ENCODE measurements at places on chromosomes 16 and 17.
A peak's percentile ranks its signal among the peaks of the same experiment; 100 is the strongest.

DNA sequence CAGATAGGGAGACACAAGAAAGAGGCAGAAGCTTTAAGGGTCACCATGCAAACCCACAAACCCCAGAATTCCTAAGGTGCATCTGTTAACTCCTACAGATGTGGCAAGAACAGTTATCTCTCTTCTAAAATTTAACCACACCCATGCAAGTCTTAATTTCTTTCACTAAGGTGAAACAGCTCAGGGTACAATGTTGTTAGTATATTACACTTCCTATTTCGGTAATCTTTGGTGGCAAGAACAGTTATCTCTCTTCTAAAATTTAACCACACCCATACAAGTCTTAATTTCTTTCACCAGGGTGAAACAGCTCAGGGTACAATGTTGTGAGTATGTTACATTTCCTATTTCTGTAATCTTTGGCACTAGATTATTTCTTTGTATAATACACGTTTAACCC lies 6.6 kb downstream of the CCL23 start:
- H3K27ac ChIP-seq: no peak overlapping the region
- no peaks in the 10 kb centered on the region for H3K36me3 ChIP-seq
- no peaks in the 10 kb centered on the region for H3K27me3 ChIP-seq
- no peak for DNase-seq
- no peaks in the 10 kb centered on the region for H3K4me1 ChIP-seq

- no peaks in the 10 kb centered on the region for H3K4me1 ChIP-seq
- no peak overlapping the region for H3K27ac ChIP-seq
- H3K27me3 ChIP-seq: peaks cover 38% of the 10 kb centered on the region
Observed at GRCh38 chr16:77435272-77435820, 512 bp upstream of the ADAMTS18 start.

DNA sequence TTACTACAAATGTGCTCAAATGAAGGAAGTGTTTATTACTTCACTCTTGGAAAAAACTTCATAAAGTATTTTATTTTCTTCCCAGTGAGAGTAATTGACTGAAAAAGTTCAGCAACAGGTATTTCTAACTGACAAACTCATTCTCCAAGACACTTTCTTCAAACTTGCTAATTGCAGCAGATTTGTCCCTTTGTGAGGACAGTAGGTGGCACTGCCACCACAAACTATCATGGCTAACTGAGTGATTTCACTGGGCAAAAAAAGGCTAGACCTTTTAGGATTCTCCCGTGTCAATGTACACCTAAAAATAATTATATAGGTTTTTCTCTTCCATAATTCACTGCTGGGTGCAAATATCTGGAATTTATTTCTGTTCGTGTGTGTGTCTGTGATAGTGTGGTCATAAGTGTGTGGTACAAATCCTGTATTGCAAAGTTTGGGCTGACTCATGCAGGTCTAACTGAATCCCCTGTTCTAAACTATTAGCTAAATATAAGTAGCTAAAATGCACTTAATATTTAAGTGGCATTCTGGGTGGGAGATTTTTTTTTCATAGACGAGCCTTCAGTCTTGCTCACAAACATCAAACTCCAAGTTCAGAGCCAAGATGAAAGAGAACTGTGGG lies 3.9 kb downstream of the HS3ST3A1 start:
- H3K36me3 ChIP-seq: no peaks in the 10 kb centered on the region
- peak; percentile 56 for DNase-seq
- no peak overlapping the region for H3K27ac ChIP-seq
- H3K4me3 ChIP-seq: no peak overlapping the region

GRCh38 chr17:79907217-79907715 lies 68.0 kb upstream of the CBX4 start:
- no peaks in the 10 kb centered on the region for H3K4me1 ChIP-seq
- H3K36me3 ChIP-seq: no peaks in the 10 kb centered on the region
- no peak overlapping the region for H3K27ac ChIP-seq
- H3K4me3 ChIP-seq: no peak overlapping the region

DNA sequence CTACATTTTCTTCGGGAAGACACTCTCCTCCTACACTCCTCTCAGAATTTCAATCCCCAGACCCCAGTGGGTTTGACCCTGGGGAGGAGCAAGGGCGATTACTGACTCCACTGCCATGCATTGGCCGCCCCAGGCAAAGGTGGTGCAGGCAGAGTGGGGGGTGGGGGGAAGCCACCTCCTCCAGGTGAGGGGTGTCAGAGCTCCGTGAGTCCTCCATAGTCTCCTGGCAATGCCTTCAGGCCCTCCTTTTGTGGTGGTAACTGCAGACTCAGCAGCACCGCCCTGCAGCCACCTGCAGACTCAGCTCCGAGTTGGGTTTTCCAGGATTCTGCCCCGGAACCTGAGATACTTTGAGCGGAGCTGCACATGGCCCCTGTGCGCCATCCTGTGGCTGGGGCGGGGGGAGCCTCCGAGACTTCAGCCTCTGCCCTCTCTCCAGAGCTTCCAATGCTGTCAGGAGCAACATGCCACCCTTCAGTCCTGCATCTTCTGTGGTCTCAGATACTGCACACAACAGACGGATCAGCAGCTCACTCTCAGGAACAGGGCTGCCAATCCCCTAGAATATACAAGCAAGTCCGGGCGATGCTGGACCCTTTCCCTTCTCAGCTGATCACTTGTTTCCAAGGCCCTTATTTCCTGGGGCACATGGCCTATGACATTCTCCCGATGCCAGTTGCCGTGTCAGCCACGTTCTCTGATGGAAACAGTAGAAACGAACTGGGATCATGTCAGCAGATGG lies 2.4 kb upstream of the SLC47A2 start:
- H3K27me3 ChIP-seq: no peaks in the 10 kb centered on the region
- no peak overlapping the region for H3K27ac ChIP-seq
- no peak for DNase-seq
- no peaks in the 10 kb centered on the region for H3K4me1 ChIP-seq
- no peak overlapping the region for H3K4me3 ChIP-seq

- H3K27ac ChIP-seq: no peak overlapping the region
- H3K27me3 ChIP-seq: no peaks in the 10 kb centered on the region
- no peaks in the 10 kb centered on the region for H3K4me1 ChIP-seq
- no peak overlapping the region for H3K4me3 ChIP-seq
- DNase-seq: no peak
Observed at GRCh38 chr17:37261286-37261685, 114.5 kb upstream of the C17orf78 start.

DNA sequence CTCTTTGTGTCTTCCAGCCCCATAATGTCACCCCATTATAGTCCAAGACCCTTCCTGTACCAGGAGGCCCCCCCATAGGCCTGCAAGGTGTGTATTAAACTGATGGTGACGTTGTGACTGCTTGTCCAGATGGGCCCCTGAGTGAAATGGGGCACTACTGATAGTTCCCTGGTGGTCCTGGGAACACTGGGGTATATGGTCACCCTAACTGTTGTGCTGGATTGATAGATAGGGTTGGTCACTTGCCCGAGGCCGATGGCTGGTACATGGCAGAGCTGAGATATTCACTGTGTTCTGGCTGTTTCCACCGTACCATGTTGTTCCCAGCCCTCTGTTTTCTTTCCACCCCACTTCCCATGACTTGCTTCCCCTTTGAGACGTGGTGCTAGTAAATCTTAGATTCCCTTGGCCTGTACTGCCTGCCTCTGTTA lies 4.3 kb downstream of the CNP start:
- peaks cover 22% of the 10 kb centered on the region for H3K36me3 ChIP-seq
- H3K4me1 ChIP-seq: peaks cover 33% of the 10 kb centered on the region
- H3K27me3 ChIP-seq: no peaks in the 10 kb centered on the region
- H3K4me3 ChIP-seq: no peak overlapping the region
- peak overlapping the region; percentile 4 for H3K27ac ChIP-seq
- no peak for DNase-seq

GRCh38 chr16:66003201-66003600 lies 363.3 kb upstream of the CDH5 start:
- DNase-seq: no peak
- no peak overlapping the region for H3K27ac ChIP-seq
- no peaks in the 10 kb centered on the region for H3K4me1 ChIP-seq
- no peaks in the 10 kb centered on the region for H3K27me3 ChIP-seq
- no peak overlapping the region for H3K4me3 ChIP-seq
- no peaks in the 10 kb centered on the region for H3K36me3 ChIP-seq

GRCh38 chr17:69812240-69812837 lies 262.7 kb upstream of the KCNJ16 start:
- DNase-seq: no peak
- H3K4me3 ChIP-seq: no peak overlapping the region
- no peaks in the 10 kb centered on the region for H3K36me3 ChIP-seq
- no peaks in the 10 kb centered on the region for H3K27me3 ChIP-seq
